ENCODE measurements at places on chromosomes 6 and 20.

DNA sequence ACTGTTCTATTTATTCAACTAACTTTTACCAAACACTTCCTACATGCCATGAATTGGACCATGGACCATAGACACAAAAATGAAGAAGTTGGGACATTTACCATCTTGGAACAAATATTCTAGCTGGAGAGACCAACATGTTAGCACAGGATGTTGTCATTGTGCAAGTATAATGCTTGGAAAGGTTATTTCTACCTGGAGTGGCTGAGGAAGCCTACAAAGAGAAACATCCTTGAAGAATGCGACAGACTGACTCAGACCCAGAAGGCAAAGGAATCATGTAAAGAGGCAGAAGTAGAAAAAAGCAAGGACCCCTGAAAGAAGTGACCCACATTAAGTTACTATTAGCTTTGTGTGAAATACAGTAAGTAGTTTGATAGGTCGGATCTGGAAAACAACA is 180.9 kb downstream of the SOD2 start:
- no peak for DNase-seq

DNA sequence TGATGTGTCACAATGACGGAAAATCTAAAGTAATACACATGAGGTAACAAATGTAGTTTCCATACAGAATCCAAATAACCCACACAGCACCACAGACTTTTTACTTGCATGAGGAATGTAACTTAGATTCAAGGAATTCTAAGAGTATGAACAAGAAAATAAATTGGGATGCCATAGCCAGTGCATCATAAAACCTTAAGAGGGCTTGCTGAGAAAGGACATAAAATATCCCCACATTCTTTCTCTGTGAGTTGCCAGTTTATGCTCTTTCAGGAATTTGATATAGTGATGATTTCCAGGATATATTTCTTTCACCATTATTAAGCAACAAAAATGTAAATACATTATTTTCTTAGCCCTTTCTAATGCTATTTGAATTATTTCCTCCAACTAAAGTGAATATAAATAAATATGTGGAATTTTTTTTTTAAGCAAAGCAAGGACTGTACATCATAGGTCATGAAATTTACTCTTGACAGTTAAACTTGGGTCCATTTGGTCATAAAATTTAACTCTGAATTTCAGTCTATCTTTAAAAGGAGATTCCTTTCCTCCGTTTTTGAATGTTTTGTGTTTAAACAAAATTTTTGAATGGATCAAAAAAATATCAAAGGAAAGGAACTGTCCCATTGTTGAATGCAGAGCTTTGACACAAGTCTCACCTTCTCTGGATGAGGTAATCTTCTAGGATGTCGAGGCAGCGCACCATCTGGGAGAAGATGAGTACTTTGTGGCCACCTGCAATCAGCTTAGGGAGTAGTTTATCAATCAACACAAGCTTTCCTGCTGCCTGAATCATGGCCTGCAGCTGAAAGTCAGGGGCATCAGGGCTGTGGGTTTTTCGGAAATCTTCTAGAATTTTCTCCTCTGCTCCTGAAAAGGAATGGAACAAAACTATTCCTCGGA is 116.3 kb upstream of the EMILIN3 start:
- DNase-seq, result no peak

DNA sequence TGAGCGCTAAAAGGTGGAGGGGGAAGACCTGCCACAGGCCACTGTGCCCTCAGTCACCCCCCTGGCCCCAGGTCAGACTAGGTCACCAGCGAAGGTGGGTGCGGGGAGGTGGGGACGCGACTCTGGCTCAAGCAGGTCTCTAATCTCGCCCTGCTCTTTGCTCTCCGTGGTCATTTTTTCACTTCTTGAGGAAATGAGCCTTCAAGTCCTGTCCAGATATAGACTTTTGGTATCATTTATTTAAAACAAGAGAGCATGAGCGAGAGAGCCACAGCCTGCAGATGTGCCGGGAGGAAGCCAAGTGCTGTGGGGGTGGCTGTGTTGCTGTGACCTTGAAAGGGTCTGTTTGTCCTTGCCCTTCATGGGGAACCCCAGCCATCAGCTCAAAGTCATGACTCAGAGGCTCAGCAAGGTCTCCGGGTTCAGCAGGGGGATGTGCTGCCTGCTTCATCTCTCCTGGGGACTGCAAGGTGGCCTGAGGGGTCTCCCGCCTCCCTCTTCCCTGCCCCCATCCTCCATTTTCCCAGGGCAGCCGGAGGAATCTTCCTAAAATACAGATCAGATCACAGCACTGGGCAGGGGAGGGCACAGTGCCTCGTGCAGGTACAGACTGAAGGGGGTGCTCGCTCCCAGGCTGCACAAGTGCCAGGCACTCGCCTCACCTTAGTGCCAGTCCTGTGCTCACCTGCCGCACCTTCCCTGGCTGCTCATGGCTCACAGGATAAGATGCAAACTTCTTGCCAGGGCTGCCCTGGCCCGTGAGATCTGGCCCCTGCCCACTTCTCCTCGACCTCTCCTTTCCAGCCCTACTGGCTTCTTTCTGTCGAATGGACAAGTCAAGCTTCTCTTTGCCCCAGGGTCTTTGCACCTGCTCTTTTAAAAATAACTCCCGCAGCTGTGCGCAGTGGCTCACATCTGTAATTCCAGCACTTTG is 26.5 kb downstream of the SULF2 start:
- no peak for DNase-seq

DNA sequence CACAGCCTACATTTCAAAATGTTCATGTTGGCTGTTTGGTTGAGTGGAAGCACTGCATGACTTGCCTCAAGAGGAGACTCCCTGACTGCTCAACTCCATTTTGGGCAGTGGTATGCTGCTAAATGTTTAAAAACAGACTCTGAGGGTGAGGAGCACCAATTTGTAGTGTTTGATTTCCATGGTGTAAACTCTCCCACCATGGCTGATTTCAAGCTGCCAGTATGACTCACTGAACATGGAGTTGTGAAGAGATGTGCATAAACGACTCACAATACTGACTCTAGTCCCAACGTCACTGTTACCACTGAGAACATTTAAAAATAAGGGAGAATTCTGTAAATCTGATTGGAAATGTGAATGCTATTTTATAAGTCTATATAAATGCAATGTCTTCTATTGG is 70.4 kb downstream of the BACH2 start:
- DNase-seq, result no peak

DNA sequence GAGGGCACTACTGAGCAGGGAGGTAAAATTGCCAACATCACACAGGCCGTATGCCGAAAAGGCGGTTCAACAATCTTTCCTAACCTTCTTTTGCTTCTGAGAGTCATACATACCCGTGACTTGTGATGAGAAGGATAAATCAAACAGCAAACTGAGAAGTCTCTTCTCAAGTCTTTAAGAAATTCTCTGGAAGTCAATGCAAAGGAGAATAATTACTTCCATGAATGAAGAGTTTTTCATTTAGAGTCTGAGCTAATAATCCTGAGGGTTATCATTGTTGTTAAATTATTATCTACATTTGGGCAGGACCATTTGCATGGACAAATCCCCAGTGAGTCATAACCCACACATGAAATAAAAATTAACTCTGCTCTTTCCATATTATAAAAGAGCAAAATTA is 22.4 kb upstream of the ILRUN start:
- no peak for DNase-seq

- no peak for DNase-seq
These were observed 64.0 kb downstream of the BCKDHB start for GRCh38 chr6:80170433-80170832.

DNA sequence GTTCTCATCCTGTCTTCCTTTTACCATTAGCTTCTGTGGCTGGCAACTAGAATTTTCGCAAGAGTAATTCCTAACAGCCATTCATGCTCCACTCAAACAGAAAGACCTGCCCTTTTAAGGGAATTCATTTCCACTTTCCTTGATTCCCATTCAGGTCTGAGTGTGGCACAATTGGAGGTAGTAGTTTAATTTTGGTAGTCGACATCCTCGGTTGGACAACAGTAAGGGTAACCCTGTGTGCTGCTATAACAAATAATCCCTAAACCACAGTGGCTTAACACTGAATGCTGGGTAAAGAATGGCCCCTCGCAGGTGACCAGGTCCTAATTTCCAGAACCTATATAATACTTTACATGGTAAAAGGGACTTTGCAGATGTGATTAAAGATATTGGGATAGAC is 142.9 kb downstream of the BMP7 start:
- DNase-seq, result no peak

DNA sequence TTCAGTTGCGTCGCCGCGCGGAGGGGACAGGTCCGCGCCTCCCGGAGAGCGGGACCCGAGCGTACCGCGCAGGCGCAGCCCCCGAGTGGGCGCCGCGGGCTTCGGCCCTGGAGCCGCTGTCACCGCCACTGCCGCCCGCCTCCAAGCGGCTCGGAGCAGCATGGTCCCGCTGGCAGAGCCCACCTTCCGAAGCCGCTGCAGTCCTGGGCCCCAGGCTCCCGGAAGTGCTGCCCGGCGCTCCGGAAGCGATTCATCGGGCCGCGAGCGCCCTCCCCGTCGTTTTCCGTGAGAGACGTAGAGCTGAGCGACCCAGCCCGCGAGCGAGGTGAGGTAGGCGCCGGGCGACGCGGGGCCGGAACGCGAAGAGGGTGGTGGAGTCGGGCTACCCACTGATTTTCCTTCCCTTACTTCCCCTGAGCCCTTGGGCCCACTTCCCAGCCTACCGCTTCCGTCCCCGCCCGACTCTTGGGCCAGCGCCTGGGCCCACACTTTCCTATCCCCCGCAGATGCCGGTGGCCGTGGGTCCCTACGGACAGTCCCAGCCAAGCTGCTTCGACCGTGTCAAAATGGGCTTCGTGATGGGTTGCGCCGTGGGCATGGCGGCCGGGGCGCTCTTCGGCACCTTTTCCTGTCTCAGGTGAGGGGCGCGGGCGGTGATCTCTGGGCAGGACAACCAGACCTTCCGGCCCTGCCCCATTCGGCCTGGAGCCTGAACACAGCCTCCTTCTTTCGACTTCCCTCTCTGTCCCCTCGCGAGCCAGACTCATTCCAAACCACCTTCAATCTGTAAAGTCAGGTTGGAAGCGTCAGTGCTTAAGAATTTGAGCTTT is at the start of the genes NFS1 and ROMO1:
TSS of gene NFS1 (minus strand) at position 226 of the 830 bp plus-strand sequence. CDS start at position 162, 64 bp downstream.
TSS of gene ROMO1 (plus strand) at position 279 of the 830 bp plus-strand sequence. CDS start at position 507, 228 bp downstream.
- DNase-seq, result peak; percentile 25

- DNase-seq, result no peak
These were observed 50.1 kb downstream of the PHF3 start for GRCh38 chr6:63685446-63686379.

- DNase-seq, result no peak
These were observed 26.2 kb downstream of the NOL7 start for GRCh38 chr6:13641315-13641714.

DNA sequence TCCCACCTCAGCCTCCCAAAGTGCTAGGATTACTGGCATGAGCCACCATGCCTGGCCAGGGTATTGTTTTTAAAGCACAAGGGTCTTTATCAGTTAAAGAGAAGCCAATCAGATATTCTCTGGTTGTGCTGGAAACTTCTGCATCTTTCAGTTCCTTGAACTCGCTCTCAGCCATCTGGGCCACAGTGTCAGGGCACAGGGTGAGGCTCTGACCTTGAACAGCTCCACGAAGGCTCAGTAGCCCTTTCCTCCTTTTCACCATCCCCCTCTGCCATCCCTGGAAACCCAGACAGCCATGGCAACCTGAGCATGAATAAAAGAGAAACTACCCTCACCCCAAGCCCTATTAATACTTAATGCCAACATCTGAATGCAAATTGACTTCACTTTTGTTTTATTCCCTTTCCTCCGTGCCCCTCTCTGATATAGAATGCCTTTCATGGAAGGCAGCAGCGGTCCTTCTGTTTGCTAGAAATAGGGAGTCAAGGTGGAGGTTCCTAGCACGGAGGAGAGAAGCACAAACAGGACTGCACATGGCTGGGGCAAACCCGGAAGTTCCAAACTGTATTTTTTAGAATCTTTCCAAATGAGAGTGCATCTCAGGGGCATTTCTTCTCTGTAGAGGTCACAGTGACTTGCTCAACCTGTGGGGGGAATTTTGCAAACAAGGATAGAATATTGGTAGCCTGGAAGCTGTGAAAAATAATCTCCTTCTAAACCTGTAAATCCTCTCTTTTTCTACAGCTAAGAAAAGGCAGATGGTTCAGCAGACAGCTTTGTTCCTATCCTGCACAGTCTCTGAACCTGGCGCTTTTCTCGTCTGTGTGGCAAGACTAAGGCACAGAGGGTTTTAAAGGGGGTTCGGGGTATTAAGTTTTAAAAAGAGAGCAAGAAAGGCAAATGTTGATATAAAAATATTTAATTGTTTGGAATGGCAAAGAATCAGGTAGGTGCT is 176.4 kb upstream of the RREB1 start:
- DNase-seq, result no peak

DNA sequence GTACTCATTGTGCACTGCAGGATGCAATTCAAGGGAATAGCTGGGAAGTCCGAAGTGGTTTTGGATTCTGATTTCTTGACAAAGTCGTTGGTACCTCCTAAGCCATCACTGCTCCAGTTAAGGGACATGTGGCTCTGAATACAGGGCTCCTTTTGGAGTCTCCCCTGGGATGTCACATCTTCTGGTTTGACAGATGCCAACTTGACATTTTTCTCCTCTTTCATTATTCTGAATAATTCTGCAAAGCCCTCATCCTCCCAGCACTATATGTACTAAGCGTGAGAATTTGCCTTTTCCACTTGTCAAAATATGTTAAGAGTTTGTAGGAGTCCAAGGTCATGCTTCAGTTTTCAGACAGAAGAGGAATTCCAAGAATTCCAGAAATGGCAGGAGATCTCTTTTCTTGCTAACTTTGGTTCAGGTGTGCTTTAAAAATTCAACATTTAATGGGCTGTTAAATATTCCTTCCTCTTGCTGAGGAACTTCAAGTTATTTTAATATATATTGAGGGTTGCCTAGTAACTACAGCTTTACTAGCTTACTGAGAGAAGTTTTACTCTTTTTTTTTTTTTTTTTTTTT is 38.7 kb downstream of the DOK5 start:
- no peak for DNase-seq

DNA sequence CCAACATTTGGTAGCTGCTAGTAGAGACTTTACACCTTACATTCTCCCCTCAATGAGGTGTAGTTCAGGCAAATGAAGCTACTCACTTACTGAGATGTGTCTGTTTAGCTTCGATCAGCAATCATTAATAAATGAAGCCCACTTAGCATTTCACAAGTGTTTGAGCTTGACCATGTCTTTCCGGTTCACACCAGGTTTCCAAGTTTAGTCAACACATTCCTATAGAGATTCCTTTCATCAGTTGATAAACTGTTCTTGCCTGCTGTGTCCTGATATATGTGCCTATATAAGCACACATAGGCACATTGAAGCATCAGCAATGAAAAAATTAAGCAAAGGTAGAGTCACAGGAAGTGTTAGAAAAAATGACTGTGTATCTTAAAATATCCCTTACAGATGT is 150.0 kb downstream of the BTBD3 start:
- DNase-seq, result no peak

DNA sequence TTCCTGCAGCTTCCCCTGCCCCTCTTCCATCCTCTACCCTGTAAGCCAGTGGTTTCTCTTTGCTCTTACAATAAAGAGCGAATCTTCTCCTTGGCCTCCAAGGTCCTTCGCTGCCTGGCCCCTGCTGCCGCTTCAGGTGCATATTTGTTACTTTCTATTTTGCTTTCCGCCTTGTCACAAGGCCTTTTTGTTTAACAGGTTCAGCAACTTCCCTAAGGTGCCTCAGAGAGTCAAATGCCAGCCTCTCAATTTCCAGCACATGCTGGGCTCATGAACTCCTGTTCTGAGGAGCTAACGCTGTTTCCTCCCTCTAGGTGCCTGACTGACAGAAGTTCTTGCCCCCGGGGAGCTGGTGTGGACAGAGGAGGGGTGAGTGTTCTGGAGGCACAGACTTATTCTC is 42.4 kb upstream of the EPB41L1 start:
- no peak for DNase-seq

- DNase-seq, result no peak
These were observed 12.2 kb upstream of the AKIRIN2 start for GRCh38 chr6:87714093-87714842.

GRCh38 chr6:55108134-55109130 is 65.9 kb upstream of the HCRTR2 start:
- no peak for DNase-seq

Measured in NCI-H1436 treated with DMSO at 0.1 percent for 48 hours (cell line).